Activated T-helper 1 cell treated with anti-CD3 and anti-CD28 coated beads, Interleukin-2, amount 50 U/mL, for 16 hours (primary cell): ENCODE measurements at places on chromosomes 3 and 15.

- no peak for DNase-seq
Observed at GRCh38 chr15:82595203-82595602, 52.0 kb downstream of the CPEB1 start.

GRCh38 chr3:17882981-17883380 lies 140.6 kb upstream of the TBC1D5 start:
- DNase-seq, result no peak

GRCh38 chr3:23575697-23576096 lies 230.1 kb upstream of the UBE2E1 start:
- DNase-seq, result no peak

- no peak for DNase-seq
Observed at GRCh38 chr3:169562988-169563774, 100.3 kb downstream of the MECOM start.

DNA sequence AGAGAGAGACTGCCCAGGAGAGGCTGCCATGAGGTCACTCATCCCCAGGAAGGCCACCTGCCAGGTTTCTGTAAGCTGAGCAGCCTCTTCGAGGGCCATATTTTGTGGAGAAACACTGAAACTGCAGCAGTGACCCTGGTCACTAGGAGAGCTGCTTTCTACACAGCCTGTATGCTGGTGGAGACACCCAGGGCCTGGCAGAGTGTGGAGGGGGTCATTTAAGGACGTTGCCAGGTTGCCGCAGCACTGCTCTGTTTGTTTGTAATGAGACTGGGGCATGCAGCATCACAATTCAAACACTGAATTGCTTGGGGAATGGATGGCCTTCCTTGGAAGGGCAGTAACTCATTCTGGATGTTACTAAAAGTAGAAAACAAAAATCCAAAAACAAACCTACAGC lies 104.9 kb upstream of the TRIM42 start:
- DNase-seq, result no peak

DNA sequence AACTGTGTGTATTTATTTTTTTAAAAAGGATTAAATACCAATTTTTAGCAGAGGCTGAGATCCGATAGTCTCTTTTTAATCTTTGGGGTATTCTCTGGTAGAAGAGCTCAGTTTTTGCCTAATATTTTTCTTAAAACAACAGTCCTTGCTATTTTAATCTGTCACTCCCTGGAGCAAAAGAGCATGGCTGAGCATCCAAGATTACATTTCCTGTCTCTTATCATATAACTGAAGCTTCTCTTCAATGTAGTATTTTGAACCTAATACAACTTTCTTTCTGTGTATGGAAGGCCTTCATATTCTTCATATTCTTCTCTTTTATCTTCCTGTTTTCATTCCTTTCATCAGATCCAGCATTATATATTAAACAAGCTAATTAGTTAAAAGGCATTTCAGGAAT lies 293.7 kb downstream of the NSUN3 start:
- DNase-seq, result no peak

DNA sequence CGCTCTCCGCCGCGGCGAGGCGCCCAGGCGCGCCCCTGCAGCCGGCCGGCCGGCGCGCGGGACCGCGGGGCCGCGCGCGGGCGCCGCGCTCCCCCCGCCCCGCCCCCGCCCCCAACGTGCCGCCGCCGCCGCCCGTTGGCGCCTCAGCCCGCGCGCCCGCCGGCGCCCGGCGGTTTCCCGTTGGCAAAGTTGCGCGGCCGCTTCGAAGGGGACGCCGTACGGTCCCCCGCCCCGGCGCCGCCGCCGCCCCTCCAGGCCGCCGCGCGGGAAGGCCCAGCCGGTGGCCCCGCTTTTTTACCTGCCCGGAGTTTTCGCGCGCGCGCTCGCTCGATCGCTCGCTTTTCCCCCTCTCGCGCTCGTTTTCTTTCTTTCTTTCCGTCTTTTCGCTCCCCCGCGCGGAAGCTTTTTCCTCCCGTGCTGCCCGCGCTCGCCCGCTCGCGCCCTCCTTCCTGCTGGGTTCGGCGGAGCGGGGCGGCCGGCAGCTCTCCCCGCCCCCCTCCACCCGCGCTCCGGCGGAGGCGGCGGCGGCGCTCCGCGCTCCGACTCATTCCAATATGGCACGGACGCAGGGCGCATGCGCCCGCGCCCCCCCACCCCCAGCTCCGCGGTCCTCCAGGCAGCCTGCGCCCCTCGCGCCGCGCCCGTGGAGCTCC lies at the start of gene SFMBT1:
TSS of gene SFMBT1 (minus strand) at position 556 of the 653 bp plus-strand sequence. CDS start 76,945 bp downstream, outside the sequence.
- DNase-seq, result peak; percentile 68

GRCh38 chr15:77171221-77171967 lies 100.5 kb upstream of the TSPAN3 start:
- no peak for DNase-seq

GRCh38 chr3:159548675-159549335 lies 439.8 kb upstream of the IL12A start:
- no peak for DNase-seq

- DNase-seq, result no peak
Observed at GRCh38 chr15:51121118-51121517, 26.4 kb upstream of the TNFAIP8L3 start.

DNA sequence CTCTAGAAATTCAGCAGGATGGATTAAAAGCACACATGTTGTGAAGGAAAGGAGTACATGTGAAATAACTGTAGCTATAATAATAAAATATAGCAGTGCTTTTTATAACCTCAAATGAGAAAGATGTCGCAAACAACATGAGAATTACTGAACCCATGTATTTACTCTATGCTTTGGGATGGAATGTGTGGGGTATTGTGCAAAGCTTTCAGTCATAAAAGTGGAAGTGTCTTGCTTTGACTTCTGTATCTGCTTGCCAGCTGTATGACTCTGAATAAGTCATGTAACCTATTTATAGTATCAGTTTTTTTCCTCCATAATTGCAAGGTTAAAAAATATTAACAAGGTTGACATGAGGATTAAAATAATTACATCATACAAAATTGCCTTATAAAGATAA lies 519.3 kb upstream of the CADM2 start:
- DNase-seq, result no peak

GRCh38 chr15:95032156-95032555 lies 800.8 kb downstream of the MCTP2 start:
- DNase-seq, result no peak

- no peak for DNase-seq
Observed at GRCh38 chr3:156433910-156434309, 121.0 kb downstream of the SSR3 start.

DNA sequence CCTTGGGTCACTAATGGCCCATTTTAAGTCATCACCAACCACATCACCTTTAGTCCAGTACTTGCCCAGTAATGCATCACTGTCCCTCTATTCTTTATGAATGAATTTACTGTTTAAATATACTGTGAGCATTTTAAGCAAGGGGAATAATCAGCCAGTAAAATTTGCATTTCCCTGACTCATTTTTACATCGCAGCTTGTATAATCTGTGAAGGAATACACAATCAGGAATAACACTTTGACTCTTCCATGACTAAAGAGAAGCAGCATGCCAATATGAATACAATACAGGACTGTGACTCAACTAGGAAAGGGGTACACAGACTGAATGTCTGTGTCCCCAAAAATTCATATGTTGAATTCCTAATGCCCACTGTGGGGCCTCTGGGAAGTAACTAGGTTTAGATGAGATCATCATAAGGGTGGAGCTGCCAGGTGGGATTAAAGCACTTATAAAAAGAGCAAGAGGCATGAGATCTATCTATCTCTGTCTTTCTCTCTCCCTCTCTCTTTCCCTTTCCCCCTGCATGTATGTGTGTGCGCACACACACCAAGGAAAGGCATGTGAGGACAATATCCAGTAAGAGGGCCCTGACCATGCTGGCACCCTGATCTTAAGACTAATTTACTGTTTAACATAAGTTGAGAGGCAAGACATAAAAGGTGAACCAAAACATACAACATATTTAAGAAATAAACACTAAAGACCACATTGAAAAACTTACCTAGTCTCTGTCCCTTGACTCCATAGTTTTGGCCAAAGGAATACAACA lies 12.1 kb downstream of the B4GALT4 start:
- DNase-seq, result no peak

- no peak for DNase-seq
Observed at GRCh38 chr15:40985541-40986330, 32.5 kb downstream of the CHAC1 start.

GRCh38 chr15:35507932-35508638 lies 37.9 kb downstream of the DPH6 start:
- DNase-seq, result no peak

- DNase-seq, result no peak
Observed at GRCh38 chr3:7847021-7847420, 654.6 kb upstream of the LMCD1 start.

- DNase-seq, result no peak
Observed at GRCh38 chr3:87145553-87145952, 81.6 kb upstream of the CHMP2B start.

DNA sequence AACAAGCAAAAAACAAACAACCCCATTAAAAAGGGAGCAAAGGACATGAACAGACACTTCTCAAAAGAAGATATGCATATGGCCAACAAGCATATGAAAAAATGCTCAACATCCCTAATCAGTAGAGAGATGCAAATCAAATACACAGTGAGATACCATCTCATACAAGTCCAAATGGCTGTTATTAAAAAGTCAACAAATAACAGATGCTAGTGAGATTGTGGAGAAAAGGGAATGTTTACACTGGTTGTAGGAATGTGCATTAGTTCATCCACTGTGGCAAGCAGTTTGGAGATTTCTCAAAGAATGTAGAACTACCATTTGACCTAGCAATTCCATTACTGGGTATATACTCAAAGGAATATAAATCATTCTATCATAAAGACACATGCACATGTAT lies 44.5 kb downstream of the RIOX2 start:
- no peak for DNase-seq

- DNase-seq, result no peak
Observed at GRCh38 chr15:91186904-91187656, 87.0 kb downstream of the SV2B start.

DNA sequence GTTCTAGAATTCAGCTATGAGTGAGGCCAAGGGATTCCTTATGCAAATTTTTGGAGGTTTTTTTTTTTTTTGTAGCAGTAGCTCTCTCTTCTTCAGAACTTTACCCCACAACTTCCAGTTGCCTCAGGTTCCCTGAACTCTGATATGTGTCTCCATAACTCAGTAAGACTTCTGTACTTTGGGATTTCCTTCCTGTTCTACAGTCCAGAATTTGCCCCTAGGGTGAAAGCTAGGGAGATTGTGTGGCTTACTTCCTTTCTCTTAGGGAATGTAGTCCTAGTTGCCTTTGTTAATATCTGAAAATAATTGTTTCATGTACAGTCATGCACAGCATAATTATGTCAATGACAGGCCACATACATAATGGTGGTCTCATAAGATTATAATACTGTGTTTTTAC lies 30.8 kb downstream of the LRRC28 start:
- DNase-seq, result no peak

DNA sequence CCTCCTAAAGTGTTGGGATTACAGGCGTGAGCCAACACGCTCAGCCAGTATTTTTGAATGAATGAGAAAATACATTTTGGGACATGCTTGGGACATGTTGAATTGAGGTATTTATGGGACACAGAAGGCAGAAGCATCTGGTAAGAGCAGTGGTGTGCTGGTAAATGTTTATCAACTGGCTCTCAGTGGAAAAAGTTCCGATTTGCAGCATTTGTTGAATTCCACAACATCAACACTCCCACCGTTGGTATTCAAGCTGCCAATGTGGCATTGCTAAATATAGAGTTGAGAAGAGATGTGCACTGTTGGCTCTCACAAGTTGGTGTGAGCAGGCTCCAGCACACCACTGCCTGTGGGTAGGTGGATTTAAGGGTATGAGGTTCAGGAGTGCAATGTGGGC lies 35.8 kb upstream of the LRRFIP2 start:
- no peak for DNase-seq

DNA sequence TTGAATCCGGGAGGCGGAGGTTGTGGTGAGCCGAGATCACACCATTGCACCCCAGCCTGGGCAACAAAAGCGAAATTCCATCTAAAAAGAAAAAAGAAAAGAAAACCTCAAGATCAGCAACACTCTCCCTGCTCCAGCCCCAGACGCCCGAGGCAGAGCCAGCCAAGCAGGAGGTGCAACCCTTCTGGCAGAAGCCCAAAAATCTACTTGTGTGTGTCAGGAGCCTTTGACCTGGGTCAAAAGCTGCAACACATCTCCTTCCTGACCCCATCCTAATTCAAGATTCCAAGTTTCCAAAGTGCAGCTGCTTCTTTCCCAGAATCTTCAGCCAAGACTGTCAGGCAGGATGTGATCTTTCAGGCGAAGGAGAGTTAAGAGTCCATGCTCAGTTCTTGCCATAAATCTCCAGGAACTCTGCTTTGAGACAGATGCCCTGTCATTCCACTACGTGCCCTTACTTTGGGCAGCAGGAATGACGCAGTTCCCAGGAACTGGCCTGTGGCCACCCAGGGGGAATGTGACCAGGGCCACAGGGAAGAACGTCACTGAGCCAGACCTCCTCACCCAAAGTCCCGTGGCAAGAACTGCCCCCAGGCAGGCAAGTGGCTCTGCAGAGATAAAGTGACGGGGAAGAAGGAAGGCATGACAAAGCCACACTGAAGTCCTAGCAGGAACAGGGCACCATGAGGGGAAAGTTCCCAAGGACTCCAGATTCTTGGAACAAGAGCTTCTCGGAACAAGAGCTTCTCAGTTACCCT lies 39.4 kb downstream of the SH3BP5 start:
- no peak for DNase-seq

GRCh38 chr3:53544357-53544756 lies 49.9 kb downstream of the CACNA1D start:
- DNase-seq, result no peak

GRCh38 chr3:10815487-10815886 lies 541 bp upstream of the SLC6A11 start:
- no peak for DNase-seq

GRCh38 chr15:61169904-61170695 lies 59.0 kb downstream of the RORA start:
- DNase-seq, result no peak

DNA sequence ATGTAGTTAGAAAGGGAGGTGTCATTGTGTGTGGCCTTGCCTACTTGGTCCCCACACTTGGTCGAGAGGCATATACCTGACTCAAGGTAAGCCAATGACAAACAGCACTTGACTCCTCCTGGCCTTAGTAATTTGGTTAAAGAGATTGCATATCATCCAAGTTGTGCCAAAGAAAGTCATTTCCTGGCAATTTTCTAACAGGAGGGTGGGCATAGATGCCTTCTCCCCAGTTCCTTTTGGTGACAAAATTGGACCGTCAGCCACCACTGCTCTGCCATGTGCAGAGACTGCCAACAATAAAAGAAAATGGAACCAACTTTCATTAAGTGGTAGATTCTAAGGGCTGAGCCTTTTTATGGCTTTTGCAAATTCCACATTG lies 7.9 kb upstream of the LEKR1 start:
- no peak for DNase-seq

GRCh38 chr3:76107935-76108570 lies 322.7 kb upstream of the ZNF717 start:
- no peak for DNase-seq

DNA sequence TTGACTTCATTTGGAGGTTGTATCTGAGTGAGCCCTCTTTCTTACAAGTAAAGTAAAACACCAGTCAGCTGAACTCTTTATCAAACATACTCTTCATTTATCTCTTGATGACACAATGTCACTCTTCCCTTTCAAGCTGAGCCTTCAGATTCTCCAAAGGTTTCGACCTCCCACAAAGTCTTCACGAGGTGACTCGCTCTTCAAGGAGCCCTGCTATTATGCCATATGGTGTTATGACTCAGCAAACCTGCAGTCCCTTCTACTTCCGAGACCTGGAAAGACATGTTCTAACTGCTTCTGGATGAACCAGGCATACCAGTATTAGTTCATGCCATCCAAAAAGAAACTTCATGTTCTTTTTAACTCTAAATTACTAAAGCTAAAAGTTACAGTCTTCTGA lies 23.1 kb downstream of the AADAC start:
- DNase-seq, result no peak

GRCh38 chr3:66179793-66180192 lies 41.0 kb upstream of the SLC25A26 start:
- DNase-seq, result no peak

GRCh38 chr3:186651678-186652215 lies 11.5 kb downstream of the FETUB start:
- no peak for DNase-seq
